ENCODE measurements at places on chromosomes 13 and 19.

DNA sequence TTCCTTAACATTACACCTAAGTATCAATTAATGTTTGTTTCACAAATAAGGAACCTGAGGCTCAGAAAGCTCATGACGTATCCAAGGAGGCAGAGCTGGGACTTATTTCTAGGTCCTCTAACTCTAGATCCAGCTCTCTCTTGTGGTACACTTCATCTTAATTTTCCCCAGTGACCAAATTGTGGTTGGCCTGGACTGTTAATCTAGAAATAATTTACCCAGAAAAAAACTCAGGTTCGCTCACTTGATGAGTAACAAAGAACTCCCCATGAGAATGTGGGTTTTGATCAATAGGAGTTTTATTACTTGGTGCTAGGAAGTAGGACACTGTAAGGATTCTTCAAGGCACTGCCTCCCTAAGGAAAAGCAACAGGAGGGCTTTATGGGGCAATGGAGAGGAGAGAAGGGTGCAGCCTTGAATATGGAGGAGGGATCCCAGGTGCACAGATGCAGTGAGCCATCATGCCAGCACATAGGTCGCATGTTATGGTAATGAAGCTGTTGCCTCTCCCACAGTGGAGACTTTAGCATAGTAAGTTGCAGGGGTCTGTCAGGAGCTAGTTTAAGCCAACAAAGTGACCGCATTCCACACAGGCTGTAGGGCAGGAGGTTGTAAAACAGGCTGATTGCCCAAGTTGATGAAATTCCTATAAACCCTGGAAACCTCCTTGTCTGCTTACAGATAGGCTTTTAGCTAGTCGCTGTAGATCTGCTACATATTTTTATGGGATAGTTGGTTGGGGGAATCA lies 14.7 kb downstream of the RAP2A start:
- no peak for DNase-seq

- no peak for DNase-seq
These were observed 3.4 kb upstream of the ZIC2 start for GRCh38 chr13:99977912-99978798.

- no peak for DNase-seq
These were observed 52.5 kb downstream of the POSTN start for GRCh38 chr13:37546087-37546486.

GRCh38 chr13:114062754-114063153 lies 69.7 kb downstream of the RASA3 start:
- no peak for DNase-seq

- DNase-seq: no peak
These were observed 4.5 kb downstream of the REXO1 start for GRCh38 chr19:1843646-1844394.

- no peak for DNase-seq
These were observed 11.5 kb upstream of the WBP4 start for GRCh38 chr13:41049480-41050440.

Measured in activated CD4-positive, alpha-beta T cell treated with anti-CD3 and anti-CD28 coated beads for 24 hours (primary cell).